Subcutaneous preadipocyte (primary cell): ENCODE measurements at places on chromosomes 3 and 15. TPM values are rescaled to one million over a fixed set of nuclear protein-coding genes. Genes with fewer than 3 reads are reported as not detected.

The NANOGP8 gene
- 0.39 and 0.73 TPM in 2 replicates for total RNA-seq

The ACOX2 gene
- total RNA-seq: 13.1 and 28.7 TPM in 2 replicates

The MYO5C gene
- 0.20 and 0.73 TPM in 2 replicates for total RNA-seq

The PARP15 gene
- 0.20 and 0.73 TPM in 2 replicates for total RNA-seq

The C3orf80 gene
- total RNA-seq: under 0.01 and 0.20 TPM in 2 replicates

The C3orf49 gene
- not detected in 2 replicates for total RNA-seq

The CASR gene
- total RNA-seq: under 0.01 TPM in 1 of 2 replicates, not detected in the other

The RNU5B-1 gene
- total RNA-seq: not detected in 2 replicates

The CCR5 gene
- not detected in 2 replicates for total RNA-seq

The ASB14 gene
- not detected in 2 replicates for total RNA-seq
